ENCODE measurements at places on chromosomes 6 and 20. TPM values are rescaled to one million over a fixed set of nuclear protein-coding genes. Genes with fewer than 3 reads are reported as not detected.

GRCh38 chr20:50089140-50089786, 23.7 kb downstream of the UBE2V1 start:
- no peak for DNase-seq

DNA sequence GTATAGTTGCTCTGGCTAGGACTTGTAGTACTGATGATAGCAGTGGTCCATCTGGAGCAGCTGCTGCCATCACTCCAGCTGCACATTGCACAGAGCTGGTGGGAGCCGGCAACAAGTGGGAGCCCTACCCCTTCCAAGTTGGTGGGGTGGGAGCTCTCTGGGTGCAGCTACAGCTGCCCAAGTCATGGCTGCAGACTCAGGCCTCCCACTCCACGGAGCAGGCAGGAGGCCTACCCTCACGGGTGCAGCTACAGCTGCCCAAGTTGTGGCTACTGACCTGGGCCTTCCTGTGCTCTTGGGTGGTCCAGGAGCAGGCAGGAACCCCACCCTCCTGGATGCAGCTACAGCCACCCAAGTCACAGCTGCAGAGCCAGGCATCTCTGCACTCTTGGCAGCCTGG, 32.1 kb upstream of the ASIP start:
- no peak for DNase-seq

GRCh38 chr6:119172824-119173223, 94.4 kb upstream of the FAM184A start:
- DNase-seq: no peak

- no peak for DNase-seq
Measured at GRCh38 chr6:113481458-113481857, 375.7 kb upstream of the MARCKS start.

GRCh38 chr6:170165085-170165470, 125.8 kb downstream of the DLL1 start:
- DNase-seq: no peak

- DNase-seq: no peak
Measured at GRCh38 chr6:75624988-75625387, 23.3 kb downstream of the SENP6 start.

DNA sequence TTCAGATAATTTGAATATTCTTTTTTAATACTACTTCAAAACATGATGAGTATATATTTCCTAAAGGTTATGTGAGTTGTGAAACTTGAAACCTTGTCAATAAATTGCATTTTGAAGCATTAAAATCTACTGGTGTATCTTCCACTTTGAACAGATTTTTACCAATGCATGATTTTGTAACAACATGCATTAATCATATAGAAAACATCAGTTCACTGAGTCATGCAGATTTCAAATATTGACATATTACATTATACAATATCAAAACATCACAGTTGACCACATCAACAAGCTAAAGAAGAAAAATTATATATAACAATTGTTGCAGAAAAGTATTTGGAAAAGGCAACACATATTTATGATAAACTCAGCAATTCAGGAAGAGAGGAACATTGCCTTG, 158.1 kb downstream of the WDR27 start:
- DNase-seq: no peak

DNA sequence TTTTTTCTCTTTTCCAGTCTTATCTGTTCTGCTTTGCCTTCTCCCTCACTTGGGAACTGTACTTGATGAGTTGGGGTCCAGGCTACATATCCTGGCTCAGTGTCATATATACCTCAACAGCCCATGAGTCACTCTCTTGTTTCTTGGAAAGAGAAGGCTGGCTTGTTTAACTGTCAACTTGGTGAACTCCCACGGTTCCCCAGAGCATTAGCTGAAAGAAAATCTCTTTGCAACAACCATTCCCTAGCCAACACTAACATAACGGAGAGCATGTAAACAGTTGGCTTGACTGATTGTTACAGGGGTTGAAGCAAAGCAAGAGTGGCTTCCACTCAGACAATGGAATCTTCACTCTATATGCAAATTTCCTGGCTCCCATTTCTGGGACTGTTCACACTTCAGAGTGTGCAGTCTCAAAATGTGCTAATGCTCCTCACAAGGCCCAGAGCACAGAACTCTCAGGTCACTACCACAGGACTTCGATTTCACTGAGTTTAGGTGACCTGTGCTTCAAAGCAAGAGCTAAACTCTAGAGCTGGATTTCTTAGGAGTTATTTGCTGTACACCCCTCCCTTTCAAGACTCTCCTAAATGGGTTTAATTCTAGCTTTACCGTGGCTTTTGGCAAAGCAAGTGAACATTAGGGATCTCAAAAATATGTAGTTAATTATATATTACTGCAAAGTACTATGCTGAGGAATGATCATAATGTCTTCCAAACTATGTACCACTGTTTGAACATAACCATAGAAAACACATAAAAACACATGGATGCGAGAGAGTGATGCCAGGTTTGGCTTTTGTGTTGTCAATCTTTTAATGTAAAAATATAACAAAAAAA, 609.8 kb downstream of the RFPL4B start:
- DNase-seq: no peak

DNA sequence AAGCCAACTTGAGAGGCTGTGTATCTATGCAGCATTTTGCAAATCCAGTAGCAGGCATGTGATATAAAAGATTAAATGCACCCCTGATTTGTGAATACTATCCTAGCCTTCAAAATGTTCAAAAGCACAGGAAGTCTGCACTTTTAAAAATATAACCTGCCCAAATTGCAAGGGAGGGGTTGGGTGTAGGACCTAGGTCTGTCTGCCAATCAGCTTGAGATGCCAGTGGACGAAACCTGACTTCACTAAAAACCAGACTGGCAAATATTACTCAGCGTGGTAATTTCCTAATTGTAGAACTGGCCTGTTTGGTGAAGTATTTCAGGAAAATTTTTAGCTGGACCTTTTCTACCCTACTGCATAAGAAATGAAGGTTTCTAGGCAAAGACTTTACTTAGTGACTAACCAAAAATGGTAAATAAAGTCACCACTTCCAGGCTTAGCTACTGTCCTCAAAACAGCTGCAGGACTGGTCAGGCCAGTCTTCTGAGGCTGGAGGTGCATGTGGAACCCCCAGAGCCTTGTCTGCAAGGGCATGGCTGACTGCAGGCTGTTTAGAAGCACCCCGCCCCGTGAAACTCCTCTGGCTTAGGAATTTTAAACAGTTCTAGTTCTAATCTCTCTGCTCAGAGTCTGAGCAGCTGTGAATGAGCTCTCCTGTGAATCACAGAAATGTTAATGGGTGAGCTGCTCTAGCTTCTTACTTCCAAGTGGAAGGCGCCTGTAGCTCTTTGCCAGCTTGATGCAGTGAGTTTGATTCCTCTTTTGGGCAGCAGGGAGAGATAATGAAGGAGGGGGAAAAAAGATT, 104.4 kb upstream of the ESR1 start:
- DNase-seq: no peak

DNA sequence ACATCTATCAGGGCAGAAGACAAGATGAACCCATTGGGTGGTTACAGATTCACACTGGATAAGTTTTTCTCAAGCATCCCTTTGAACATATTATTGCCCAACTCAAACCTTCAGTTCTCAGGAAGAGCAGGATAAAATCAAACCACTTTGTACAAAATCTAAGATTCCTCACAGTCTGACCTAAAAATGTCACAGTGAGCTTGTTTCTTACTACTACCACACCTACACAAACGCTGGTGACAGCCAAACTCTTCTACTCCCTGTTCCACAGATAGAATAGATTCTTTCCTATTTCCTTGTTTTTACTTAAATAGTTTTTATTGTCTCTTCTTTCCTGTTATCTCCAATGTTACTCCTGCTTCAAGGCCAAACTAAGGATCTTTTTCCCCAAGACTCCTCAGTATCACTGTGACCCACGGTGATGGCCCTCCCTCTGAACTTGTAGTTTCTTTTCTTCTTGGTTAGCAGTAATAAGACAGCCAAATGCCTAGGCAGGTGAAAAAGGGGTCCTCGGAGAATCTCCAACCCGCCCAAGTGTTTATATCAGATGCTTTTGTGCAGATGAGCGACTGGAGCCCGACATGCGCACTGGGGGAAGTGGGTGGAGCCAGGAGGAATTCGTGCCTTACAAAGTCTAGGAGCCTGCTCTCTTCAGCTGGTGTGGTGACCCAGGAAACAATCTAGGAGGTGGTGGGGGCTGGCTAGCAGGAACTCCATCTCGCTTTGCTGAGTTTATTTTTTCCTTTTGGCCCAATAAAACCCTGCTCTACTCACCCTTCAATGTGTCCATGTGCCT, 53.4 kb downstream of the SEL1L2 start:
- DNase-seq: no peak

GRCh38 chr20:47061549-47061948, 166.9 kb downstream of the EYA2 start:
- no peak for DNase-seq

GRCh38 chr20:61950641-61951071, 115.0 kb downstream of the TAF4 start:
- DNase-seq: peak; percentile 18

DNA sequence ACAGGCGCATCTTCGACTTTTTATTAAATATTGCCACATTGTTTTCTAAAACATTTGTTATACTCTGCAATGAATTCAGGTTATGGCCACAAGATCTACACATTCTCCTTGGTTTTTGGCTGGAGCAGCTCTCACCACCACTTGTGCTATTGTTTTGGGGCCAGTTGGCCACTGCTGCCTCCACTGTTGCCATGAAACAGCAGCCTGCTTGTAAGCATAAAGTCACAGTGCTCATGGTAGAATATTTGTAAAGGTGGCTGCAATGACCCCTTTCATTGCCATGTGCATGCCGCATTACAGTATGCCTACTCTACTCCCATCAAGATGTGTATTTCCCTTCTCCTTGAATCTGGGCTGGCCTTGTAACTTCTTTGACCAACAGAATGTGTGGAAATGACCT, 141.4 kb downstream of the SCML4 start:
- no peak for DNase-seq

DNA sequence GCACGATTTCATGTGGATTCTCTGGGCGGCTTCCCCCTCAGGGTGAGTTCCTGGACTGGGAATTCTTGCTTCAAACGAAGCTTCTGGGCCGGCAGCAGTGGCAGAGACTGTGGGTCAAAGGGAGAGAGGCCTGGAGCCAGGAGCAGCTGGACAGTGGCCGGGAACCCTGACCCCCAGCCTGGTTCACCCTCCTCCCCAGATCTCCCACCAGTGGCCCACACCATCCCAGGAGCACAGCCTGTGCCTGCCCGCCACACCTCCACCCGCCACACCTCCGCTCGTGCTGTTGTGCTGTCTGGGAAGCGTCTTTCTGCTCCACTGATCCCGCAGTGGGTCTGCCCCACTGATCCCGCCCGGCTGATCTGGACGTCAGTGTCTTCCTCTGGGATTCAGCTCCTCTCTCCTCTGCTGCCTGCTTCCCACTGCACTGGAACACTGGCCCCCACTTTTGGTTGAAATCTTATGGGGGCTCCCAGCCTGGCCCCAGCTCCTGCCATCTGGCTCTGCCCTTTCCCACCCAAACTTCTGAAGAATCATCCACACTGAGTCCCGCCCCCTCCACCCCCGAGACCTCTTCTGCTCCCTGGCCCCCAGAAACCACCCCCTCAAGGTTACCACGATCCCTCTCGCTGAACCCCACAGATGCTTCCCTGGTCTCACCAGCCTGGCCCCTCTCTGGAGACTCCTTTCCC, 9.8 kb downstream of the ZBP1 start:
- no peak for DNase-seq

DNA sequence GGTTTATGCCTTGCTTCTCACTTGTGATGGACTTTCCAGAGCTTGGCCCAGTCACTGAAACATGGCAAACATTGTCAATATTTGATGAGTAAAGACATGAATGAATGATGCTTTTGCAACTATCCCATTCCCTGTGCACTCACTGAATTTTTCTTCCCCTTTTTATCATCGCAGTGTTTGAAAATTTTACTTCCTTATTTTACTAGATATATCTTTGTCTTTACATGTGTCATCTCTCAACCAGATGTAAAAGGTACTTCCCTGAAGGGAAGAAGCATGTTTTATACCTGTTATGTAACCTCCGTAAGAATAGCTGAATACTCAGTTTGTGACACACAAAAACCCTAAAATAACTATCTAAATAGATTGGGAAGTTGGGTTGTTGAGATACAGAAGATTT, 544.7 kb upstream of the FLRT3 start:
- no peak for DNase-seq

GRCh38 chr6:53282741-53283140, 66.0 kb downstream of the ELOVL5 start:
- no peak for DNase-seq

- DNase-seq: no peak
Measured at GRCh38 chr20:15700147-15700765, 873.0 kb downstream of the KIF16B start.

The ZGPAT gene
- total RNA-seq: 16.2 TPM

The PLN gene
- 2,753 TPM for total RNA-seq

The HINT3 gene
- total RNA-seq: 40.8 TPM

Measured in left ventricle myocardium superior (tissue), 1 donor.